ENCODE measurements at places on chromosomes 1 and 21. TPM values are rescaled to one million over a fixed set of nuclear protein-coding genes. Genes with fewer than 3 reads are reported as not detected.

Gene SUSD4
- not detected for total RNA-seq

Gene GJA9
- total RNA-seq, result not detected

Gene CFAP107
- total RNA-seq, result not detected

Gene LRRC38
- total RNA-seq, result not detected

Gene KRTAP7-1
- not detected for total RNA-seq
